ENCODE measurements at places on chromosomes 2 and 18. TPM values are rescaled to one million over a fixed set of nuclear protein-coding genes. Genes with fewer than 3 reads are reported as not detected.

The DNAH7 gene
- 0.09 TPM for total RNA-seq

The LHCGR gene
- total RNA-seq, result not detected

The CCDC68 gene
- total RNA-seq, result 5.9 TPM

The ANKRD30B gene
- not detected for total RNA-seq

The SPDYA gene
- total RNA-seq, result 1.3 TPM

The REG1B gene
- total RNA-seq, result not detected

The SCYGR4 gene
- not detected for total RNA-seq

The MC5R gene
- total RNA-seq, result not detected

The ZNF532 gene
- 28.3 TPM for total RNA-seq

The RAMP1 gene
- total RNA-seq, result 0.19 TPM

The PSMA8 gene
- not detected for total RNA-seq

The TMEFF2 gene
- total RNA-seq, result not detected

The NUP35 gene
- total RNA-seq, result 13.6 TPM

The C2orf15 gene
- total RNA-seq, result 0.18 TPM

Measured in endothelial cell of coronary artery (primary cell).